ENCODE measurements at places on chromosomes 2 and 18.

DNA sequence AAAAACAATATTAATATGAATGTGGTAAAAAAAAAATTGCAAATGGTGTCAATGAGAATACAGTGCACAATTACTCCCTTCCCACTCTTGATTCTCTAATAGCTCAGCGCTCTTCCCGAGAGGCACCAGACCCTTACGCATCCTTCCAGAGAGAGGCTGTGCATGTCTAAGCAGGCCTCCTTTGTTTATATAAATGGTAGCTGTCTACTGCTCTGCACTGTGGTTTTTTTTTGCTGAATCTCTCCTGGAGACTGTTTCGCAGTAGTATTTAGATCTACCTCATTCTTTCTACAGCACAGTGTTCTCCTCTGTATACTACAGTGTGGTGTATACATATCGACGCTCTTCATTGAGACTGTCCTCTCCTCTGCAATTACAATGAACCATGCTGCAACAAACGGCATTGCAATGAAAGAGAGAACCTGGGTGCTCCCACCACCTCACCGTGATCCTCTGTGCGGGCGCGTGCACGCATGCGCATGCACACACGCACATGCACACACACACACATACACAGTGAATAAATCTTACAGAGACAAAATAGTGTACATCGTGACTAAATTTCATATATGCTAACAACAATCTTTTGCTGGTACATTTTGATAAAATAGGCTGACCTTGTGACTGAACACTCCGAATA, 19.4 kb downstream of the SEPTIN10 start:
- DNase-seq = no peak

- no peak for DNase-seq
These were observed 223.0 kb downstream of the RND3 start for GRCh38 chr2:150264442-150264841.

- no peak for DNase-seq
These were observed 234.8 kb upstream of the SMAD2 start for GRCh38 chr18:48165111-48165866.

- DNase-seq = no peak
These were observed 303.9 kb upstream of the EPHA4 start for GRCh38 chr2:221876016-221876415.

- no peak for DNase-seq
These were observed 67.1 kb upstream of the EPAS1 start for GRCh38 chr2:46230115-46230571.

- DNase-seq = no peak
These were observed 42.0 kb downstream of the MYO7B start for GRCh38 chr2:127577503-127577902.

DNA sequence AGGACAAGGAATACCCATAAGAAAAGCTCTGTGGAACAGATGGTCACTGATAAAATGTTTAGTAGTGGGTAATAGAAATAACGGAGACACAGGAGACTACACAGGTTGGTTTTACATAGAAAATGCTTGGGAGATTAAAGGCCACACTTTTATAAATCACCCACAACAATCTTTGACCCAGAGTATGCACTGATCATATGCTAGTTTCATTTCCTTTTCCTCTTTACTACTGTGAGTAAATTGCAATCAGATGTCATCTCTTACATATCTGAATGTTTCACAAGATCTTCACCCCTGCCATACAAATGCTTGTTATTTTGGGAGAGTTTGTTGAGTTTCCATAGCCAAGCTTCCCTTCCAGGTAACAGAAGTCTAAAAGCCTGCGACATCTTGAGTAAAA, 978.4 kb upstream of the KLHL29 start:
- no peak for DNase-seq

DNA sequence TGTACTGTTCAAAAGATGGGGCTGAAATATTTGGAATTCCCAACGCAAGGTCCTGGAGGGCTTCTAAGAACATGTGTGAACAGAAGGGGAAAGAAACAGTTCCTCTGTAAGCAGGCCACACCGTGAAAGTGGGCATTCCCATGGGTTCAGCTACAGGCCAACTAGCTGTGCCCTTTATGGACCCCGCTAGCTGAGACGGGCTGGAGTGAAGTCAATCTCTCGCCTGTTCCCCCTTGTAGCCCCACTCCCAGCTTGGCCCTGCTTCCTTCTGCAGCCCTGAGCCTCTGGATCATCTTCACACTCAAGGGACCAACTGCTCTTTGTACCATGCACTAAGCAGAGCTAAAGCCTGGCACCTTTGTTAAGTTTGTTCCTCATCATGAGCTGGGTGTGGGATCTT, 55.4 kb downstream of the POLR1A start:
- no peak for DNase-seq

GRCh38 chr2:134717286-134718022, 1.3 kb downstream of the TMEM163 start:
- no peak for DNase-seq

GRCh38 chr2:195594248-195594647, 62.8 kb upstream of the SLC39A10 start:
- DNase-seq = no peak

- DNase-seq = no peak
These were observed 69.0 kb downstream of the TXNL1 start for GRCh38 chr18:56569416-56569815.

- no peak for DNase-seq
These were observed 134.2 kb downstream of the CALCRL start for GRCh38 chr2:187313831-187314230.

GRCh38 chr2:233389601-233390125, 35.4 kb downstream of the DGKD start:
- no peak for DNase-seq

DNA sequence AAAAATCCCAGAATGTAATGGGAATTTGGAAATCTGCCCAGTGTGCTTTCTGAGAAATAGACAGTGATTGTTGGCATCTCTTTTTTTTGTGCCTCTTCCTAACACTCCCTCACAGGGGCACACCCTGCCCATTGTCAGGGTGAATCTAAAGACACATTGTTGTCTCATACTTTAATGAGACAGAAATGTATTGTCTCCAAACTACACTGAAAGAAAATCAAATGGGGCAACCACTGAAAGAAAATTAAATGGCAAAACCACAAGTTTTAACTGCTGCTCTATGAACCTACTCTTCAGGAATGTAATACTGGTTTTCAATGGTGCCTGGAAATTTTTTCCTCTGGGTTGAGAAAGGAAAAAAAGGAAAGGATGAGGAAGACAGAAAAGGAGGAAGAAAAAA, 43.2 kb upstream of the GLS start:
- DNase-seq = no peak

DNA sequence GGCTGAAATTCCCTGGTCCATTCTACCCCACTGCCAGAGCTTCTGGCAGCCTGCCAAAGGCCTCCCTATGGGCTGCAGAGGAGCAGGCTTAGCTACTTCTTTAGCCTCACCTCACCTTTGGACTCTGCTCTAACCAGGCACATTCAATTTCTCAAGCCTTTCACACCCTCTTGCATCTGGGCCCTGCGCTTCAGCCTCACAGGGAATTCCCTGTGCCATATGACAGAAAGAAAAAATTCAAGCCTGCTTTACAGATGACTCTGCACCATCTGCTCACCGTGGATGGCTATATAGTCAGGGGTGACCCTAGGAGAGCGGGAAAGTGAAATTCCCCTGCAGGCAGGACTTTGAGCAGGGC, 62.5 kb downstream of the REEP1 start:
- DNase-seq = no peak

- DNase-seq = no peak
These were observed 23.2 kb upstream of the HPCAL1 start for GRCh38 chr2:10279472-10279870.

DNA sequence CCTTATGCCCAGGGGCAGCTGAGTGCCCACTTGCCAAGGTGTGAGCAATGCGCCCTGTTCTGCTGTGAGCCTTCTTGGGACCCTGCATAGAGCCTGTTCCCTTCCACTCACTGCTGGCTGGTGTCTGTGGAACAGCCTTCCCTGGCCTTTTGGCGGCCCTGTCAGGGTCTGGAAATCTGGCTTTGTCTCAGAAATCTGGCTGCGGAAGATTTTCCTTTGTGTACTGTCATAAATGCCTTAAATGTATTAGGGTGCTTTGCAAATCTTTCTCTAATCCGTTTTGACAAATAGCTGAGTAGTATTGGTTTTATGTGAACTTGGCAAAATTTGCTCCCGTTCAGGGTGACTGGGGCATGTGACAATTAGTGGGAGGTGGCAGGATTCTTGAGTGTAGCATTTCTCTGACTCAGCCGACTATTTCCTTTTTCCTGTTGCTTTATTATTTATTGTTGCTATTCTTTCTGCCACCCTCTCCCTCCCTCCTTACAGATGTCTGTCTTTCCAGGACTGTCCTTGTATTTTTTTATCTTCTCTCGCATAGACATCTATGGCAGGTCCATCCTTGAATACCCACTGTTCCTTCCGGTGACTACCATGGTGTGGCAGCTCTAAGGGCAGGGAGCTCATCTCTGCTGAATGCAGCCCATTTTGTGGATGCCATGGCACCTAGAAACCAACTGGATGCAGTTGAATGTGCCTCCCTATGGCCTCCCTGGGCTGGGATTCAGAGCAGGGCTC, 41.8 kb downstream of the LDLRAD4 start:
- no peak for DNase-seq

DNA sequence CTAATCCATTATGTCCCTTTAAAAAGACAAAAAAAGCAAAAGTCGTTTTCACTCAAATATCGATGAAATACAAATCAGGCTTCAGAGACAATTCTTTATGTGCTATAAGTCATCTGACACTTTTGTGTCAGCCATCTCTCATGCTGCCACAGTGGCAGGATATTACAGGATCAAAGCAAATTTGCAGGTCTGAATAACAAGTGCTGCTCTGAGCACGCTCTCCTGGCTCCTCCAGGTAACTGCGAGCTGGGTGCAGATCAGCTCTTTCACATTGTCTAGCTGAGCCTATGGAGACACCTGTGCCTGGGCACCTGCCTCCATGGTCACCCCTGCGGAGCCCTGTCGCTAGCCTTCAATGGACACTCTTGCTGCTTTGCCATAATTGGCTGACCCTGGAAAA, 250.2 kb upstream of the RAB12 start:
- no peak for DNase-seq

DNA sequence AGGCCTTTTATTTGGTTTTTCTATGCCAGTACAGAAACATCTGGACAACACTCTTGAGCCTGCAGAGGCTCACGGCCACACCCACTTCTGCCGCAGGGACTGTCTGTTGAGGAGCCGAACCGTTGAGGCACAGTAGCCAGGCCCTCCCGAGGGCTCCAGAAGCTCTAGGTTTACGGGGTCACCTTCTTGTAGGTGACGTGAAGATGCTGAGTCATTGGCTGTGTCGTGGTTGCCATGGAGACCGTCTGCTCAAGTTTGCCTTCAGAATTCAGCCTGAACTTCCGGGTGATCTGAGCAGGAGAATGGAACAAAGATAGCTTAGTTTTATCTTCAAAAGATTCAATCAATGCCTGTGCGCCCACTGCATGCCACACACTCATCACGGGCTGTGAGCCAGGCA, 25.9 kb downstream of the BOK start:
- DNase-seq = no peak

DNA sequence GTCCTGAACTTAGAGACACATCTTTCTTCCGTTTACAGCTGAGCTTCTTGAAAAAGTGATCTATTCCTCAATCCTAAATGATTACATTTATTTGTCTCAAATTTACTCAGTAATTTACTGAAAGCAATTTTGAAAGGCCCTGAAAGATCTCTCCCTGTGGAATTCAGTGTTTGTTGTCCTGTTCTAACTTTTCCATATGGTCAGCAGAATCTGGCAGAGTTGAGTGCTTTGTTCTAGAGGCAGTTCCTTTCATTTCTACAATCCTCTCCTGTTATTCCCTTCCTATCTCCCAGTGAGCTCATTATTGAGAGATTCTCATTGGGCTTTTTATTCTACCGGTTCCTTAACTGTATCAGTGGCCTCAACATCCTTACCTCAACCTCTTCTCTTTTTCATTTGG, 36.5 kb upstream of the REG3G start:
- no peak for DNase-seq

- no peak for DNase-seq
These were observed 37.1 kb downstream of the SH2D6 start for GRCh38 chr2:85455552-85456090.

- no peak for DNase-seq
These were observed 1719.2 kb upstream of the LRRTM1 start for GRCh38 chr2:82023710-82024109.

DNA sequence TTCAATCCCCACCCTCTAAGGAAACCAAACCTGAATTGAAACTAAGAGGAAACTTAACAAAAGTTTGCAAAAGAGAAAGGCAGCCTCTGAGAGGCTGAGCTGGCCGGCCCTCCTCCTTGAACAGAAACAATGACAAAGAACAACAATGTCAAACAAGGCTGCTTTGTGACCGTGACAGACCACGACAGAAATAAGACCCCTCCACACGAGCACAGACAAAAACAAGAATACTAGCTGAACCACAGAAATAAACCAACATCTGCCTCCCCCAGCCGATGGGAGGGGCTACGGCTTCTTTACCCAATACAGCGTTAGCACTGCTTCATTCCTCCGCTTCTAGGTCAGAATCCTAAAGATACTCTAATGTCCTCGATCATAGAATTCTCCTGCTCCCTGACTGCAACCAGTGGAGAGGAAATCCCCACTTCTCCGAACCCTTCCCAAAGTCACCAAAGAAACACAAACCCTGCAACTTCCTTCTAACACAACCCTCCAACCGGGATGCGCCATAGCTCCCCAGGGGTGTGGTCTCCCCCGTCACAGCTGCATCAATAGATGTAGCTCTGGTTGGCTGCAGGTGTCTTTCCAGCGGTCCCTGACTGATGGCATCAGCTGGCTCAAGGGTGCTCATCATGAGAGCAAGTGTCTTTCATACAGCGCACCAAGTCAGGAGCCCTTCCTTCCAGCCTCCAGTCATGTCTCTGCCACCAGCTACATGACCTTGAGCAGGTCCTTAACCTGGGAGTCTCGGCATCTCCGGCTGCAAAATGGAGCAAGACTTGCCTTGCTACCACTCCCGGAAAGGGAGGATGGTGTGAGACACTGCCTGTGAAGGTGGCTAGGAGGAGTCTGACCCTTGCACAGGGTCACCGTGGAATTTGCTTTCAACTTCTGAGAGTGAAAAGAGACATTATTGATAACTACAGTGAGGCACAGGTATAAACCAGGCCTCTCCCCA, 198.6 kb downstream of the HAUS1 start:
- no peak for DNase-seq

DNA sequence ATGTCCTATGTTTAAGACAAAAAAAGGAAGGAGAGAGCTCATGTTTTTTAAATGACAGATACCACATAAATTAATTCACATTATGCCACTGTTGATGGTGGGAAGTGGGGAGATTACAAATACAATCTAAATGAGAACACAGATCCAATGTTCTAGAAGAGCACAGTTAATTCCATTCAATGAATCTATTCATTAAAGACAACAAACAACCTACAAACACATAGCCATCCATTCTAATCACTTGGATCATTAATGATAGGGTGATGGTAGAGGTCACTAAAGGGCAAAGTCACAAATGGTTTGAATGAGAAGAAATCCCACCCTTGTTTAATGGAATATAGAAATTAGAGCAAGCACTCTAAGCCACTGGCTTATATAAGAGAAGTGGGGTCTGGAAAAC, 21.7 kb downstream of the HNRNPA3 start:
- DNase-seq = no peak

DNA sequence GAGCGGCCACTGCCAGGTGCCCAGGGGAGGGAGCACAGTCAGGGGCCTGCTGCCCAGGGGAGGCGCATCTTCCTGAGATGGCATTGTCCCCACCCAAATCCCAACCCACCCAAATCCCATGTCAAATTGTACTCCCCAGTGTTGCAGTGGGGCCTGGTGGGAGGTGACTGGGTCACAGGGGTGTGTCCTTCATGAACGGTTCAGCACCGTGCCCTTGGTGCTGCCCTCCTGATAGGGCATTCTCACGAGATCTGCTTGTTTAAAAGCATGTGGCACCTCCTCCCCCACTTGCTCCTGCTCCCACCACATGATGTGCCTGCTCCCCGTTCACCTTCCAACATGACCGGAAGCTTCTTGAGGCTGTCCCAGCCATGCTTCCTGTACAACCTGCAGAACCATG, 27.6 kb downstream of the ANKMY1 start:
- DNase-seq = no peak

Data from stimulated activated CD4-positive, alpha-beta T cell treated with anti-CD3 and anti-CD28 coated beads, Interleukin-1b, Interleukin-23, amount 100 ng/mL, for 1 hour (primary cell).